ENCODE measurements at places on chromosomes 7 and 10.

DNA sequence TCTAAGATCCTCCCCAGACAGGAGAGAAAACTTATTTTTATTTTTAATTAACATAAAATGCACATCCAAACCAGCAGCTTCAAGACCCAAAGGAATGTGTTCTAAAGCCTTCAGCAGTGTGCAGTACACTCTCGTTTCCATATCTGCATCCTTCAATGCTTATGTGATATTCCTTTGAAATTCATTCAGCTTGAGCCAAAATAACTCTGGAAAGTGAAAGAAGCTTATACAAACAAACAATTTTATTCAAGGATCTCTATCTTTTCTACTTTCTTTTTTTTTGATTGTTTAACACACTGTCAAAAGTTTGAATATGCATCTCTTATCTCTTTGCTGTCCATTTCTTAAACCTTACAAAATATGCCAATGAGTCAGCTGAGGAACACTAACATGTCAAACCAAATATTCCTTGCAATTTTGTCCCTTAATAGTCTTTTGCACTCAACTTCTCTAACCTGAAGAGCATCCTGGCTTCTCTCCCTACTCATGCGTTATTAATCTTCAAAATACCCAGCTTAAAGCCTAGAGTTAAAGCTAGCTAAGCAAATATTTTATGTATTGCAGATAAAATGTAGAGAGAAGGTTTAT is 124.3 kb downstream of the THSD7A start:
- no peaks in the 10 kb centered on the region for H3K36me3 ChIP-seq
- no peaks in the 10 kb centered on the region for H3K4me1 ChIP-seq
- H3K27me3 ChIP-seq: no peaks in the 10 kb centered on the region

GRCh38 chr10:12887780-12888179 is 113.7 kb downstream of the CCDC3 start:
- no peak overlapping the region for H3K4me3 ChIP-seq
- H3K4me1 ChIP-seq: no peaks in the 10 kb centered on the region
- H3K27ac ChIP-seq: no peak overlapping the region
- H3K27me3 ChIP-seq: no peaks in the 10 kb centered on the region
- H3K36me3 ChIP-seq: no peaks in the 10 kb centered on the region

DNA sequence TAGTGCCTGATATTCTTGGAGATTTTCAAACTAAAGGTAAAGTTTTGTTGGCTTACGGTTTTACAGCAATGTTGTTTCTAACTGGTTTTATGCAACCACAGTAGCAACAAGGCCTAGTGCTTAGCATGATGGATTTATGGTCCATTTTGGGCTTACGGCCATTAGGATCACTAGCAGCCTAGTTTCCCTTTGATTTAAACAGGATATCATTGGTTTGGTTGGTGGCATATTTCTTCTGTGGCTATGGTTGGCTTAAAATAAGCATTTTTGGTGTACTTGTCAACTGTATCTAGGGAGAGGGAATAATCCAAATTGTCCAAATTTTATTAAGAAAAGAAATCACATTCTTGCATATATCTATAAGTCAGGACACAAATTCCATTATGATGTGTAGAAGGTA is 194.0 kb downstream of the HDAC9 start:
- no peaks in the 10 kb centered on the region for H3K36me3 ChIP-seq
- no peaks in the 10 kb centered on the region for H3K4me1 ChIP-seq
- DNase-seq: no peak
- no peaks in the 10 kb centered on the region for H3K27me3 ChIP-seq
- H3K4me3 ChIP-seq: no peak overlapping the region

- no peak for DNase-seq
- H3K4me3 ChIP-seq: no peak overlapping the region
- H3K27me3 ChIP-seq: peaks cover 9% of the 10 kb centered on the region
- no peaks in the 10 kb centered on the region for H3K4me1 ChIP-seq
- H3K36me3 ChIP-seq: no peaks in the 10 kb centered on the region
Measured at GRCh38 chr10:14574291-14574690, 200.4 kb downstream of the FAM107B start.

DNA sequence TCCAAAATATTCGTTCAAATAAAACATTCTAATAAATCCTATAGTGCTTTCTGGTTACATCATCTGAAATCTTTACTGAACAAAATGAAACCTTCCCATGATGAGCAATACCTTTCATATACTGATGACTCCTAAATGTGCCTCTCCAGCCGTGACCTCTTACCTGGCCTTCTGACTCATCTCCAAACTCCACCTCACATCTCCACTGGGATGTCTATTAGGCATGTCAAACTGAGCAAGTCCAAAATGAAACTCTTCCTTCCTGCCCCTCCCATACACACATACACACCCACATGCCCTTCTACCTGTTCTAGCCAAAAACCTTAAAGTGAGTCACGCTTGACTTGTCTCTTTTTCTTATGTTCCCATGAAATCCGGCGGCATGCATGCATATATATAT is 22.9 kb downstream of the GSAP start:
- no peak overlapping the region for H3K4me3 ChIP-seq
- DNase-seq: no peak
- H3K27me3 ChIP-seq: peaks cover under 1% of the 10 kb centered on the region
- no peaks in the 10 kb centered on the region for H3K36me3 ChIP-seq
- H3K4me1 ChIP-seq: no peaks in the 10 kb centered on the region
- no peak overlapping the region for H3K27ac ChIP-seq

DNA sequence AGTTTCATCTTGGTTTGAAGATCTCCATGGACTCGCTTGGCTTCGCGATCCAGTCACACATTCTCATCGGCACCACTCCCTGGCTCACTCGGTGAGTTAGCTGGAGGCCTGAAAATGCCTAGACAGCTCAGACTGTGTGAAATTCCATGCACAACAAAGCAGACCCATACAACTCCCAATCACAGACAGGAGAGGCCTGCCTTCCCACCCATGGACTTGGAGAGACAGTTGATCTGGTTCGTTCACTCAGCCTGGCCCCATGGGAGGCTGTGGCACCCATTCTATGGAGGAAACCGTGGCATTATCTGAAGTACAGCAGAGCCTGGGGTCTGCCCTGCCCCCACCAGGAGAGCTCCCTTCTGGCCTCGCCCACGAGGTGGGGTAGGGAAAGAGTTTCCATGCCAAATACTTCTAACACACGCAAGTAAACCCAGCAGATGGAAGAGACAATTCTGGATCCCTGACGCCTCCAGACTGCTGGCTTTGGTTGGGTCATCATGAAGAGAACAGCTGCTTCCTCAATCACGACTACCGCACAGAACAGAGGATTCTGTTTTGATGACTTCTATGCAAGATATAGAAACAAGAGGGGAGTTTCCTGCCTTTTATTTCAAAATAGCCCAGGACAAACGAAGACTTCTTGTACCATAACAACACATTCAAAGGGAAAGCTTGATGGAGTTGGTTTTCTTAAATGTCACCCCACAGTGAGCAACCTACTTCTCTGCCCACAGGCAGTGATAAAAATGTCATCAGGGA is 15.9 kb downstream of the FAM53B start:
- H3K4me3 ChIP-seq: no peak overlapping the region
- peaks cover 18% of the 10 kb centered on the region for H3K36me3 ChIP-seq
- DNase-seq: no peak

Measured in K562 (cell line).